ENCODE measurements at places on chromosomes 7 and 10.

GRCh38 chr10:97025613-97026242 is 160.0 kb downstream of the SLIT1 start:
- peak; percentile 54 for DNase-seq

DNA sequence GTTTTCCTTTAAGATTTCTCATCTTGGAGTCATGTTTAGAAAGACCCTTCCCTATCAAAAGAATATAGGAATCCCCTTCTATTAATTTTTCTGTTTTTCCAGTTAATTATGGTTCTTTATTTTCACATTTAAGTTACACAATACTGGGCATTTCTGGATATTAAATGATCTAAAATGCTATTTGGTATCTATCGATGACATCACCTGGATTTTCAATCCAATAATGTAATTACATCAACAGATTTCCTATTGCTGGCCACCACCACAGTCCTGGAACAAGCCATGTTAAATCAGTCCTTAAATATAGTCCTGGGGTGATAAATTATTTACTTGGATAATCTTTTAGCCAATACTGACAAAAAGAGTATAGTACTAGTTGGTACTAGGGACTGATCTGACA is 48.0 kb downstream of the PUS7 start:
- no peak for DNase-seq

GRCh38 chr10:6092731-6093130 is 3.9 kb downstream of the RBM17 start:
- no peak for DNase-seq

- DNase-seq: no peak
Observed at GRCh38 chr10:76398043-76398710, 966.8 kb downstream of the LRMDA start.

DNA sequence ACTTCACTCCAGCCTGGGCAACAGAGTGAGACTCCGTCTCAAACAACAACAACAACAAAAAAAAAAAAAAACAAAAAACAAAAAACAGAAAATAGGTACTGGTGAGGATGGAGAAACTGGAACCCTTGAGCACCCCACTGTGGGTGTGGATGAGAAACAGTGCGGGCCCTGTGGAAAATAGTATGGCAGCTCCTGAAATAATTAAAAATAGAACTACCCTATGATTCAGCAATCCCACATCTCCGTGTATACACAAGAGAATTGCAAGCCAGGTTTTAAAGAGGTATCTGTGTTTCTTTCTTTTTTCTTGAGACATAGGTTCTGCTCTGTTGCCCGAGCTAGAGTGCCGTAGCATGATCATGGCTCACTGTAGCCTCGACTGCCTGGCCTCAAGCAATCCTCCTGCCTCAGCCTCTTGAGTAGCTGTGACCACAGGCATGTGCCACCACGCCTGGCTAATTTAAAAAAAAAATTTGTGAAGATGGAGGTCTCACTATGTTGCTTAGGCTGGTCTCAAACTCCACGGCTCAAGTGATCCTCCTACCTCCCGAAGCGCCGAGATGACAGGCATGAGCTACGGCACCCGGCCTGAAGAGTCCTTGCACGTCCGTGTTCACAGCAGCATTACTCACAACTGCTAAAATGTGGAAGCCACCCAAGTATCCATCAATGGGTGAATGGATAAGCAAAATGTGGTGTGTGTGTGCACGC is 39.5 kb downstream of the EBF3 start:
- DNase-seq: no peak

- DNase-seq: peak; percentile 75
Observed at GRCh38 chr10:63208986-63209385, 75.9 kb downstream of the NRBF2 start.

DNA sequence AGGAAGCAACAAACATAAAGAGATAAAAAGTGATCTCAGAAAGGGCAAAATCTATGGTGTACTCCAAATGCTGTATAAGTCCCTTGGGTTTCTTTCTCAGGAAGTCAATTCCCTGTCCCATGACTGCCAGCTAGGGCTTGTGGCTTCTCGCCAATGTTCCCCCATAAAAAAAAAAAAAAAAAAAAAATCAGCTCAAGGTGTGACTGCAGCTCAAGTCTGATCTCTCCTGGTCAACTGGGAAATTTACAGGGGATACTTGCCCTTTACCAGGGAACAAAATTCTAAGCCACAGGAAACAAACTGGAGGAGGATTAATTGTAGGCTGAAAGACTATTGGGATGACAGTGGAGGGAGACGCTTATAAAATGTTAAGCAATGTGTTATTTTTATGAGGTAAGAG is 76.0 kb downstream of the PCGF5 start:
- DNase-seq: peak; percentile 35

- DNase-seq: no peak
Observed at GRCh38 chr10:113019096-113019495, 69.0 kb downstream of the TCF7L2 start.

Measured in HCEC 1CT (cell line).